ENCODE measurements at places on chromosomes 3 and 15.

DNA sequence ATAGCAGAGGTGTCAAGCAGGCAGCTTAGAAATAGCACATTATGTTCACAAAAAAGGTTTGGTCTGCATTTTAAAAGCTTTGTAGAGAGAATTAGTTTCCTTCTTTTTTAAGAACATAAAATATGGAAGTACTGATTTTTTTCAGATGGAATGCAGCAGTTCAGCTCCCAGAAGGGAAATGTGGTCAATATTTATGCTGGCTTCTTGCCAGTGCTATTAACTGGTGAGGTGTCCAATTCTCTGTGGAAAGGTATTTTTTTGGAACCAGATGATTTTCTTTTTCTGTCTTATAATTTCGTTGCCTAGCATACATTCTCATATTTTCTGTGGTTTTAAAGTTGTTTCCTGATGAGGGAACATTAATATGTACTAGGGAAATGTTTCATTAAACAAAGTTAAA lies 211.4 kb upstream of the ZNF385D start:
- no peak for DNase-seq

- DNase-seq = no peak
These were observed 36.2 kb upstream of the SLC6A6 start for GRCh38 chr3:14366248-14366647.

DNA sequence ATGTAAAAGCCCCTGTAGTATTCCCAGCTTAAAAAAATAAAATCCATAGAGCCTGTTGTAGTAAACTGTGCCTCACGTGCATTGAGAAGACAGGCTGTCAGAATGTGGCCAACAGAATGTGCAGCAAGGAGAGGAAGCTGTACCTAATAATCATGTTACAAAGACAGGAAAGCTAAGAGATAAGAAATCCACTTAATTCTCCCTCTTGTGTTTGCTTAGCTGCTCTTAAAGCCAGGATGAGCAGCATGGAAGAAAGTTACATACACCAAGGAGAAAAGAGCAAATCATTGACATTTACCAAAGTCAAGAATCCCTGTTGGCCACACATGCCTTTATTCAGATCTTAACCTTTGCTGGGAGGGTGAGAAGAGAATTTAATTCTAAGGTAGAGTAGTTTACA lies 85.9 kb downstream of the TNIK start:
- DNase-seq = no peak

DNA sequence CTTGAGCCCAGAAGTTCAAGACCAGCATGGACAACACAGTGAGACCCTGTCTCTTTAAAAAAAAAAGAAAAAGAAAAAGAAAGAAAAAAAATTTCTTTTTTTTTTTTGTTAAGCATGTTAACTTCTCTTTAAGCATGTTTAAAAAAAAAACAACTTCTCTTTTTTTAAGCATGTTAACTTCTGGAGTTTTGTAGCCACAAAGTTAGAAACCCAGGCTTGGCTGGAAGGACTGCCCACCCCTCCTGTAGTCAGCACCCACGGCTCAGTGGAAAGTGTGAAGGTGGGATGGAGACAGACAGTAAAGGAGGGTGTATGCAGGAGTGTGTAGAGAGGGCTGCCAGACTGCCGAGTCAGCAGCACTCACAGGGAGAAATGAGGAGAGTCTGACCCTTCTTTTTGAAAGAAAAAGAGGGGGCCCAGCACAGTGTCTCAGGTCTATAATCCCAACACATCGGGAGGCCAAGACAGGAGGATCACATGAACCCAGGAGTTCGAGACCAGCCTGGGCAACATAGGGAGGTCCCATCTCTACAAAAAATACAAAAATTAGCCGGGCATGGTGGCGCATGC lies 33.2 kb downstream of the GOLGA8S start:
- no peak for DNase-seq

DNA sequence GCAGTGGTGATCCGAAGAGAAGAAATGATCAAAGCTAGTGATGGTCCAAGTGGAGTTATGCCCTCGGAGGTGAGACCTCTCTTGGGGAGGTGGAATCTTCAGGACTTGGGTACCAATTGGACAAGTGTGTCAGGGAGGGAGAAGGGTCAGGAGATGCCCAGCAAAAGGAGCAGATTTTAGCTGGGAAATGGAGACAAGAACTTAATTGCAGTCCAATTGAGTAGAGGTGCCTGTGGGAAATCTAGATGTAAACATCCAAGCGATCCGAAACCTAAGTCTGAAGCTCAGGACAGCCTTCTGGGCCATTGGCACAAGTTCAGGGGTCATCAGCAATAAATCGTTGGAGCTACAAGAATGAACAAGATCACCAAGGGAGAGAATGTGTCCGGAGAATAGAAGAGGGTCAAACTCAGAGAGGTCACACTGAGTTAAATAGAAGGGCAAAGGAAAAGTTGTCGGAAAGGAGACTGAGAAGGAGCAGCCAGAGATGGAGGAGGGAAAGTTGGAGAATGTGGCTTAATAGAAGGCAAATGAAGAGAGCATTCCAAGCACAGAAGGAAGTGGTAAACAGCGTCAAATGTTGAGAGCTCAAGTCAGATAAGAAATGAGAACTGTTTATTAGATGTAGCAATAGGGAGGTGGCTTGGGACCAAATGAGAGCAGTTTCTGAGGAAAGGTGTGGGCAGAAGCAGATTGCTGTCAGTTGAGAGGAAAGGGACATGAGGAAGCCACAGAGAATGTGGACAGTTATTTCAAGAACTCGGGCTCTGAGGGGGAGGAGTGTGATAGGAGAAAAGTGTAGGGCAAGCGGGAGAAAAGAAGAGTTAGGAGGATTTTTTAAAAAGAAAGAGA lies 64.2 kb upstream of the FNDC3B start:
- no peak for DNase-seq

DNA sequence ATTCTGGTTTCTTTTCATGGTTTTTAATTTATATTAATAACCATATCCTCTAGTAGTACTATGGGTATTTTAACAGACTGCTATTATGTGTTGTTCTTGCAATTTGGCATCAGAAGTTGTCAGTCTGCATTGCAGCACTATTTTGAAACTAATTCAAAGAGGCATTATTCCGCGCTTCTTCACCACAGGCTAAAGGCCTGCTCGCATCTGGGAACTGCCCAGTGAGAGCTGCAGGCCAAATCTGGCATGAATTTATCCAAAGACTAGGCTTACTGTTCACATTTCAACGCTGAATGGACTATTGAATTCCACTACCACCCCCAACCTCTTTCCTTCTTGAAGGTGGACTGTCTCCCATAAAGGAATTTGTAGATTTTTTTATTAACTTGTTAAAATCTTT lies 310.4 kb upstream of the NR2F2 start:
- DNase-seq = no peak

GRCh38 chr3:65251375-65251774 lies 563.6 kb upstream of the ADAMTS9 start:
- DNase-seq = no peak

GRCh38 chr15:63322541-63322940 lies 45.1 kb downstream of the APH1B start:
- no peak for DNase-seq

GRCh38 chr3:177419904-177420601 lies 222.8 kb upstream of the TBL1XR1 start:
- DNase-seq = no peak

DNA sequence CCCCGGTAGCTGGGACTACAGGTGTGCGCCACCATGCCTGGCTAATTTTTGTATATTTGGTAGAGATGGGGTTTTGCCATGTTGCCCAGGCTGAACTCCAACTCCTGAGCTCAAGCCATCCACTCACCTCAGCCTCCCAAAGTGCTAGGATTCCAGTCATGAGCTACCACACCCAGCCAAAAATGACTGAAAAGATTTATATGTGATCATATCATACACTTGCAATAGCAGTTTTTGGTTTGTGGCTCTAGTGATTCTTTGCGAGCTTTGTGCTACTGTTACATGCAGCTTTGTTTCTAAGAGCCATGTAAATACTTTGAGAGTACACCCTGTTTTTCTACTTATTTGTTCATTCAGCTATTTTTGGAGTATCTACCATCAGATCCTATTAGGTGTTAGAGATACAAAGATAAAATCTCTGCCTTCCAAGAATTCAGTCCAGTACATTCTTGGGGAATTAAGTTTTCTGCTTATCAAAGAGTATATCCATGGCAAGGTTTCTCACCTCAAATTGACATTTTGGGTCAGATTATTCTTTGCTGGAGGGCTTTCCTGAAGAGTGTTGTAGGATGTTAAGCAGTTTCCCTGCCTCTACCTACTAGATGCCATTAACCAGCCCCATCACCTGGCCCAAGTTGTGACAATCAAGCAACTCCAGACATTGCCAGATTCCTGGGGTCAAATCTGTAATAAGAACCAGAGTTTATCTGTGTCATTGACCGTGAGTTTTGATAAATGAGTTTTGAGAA lies 15.0 kb downstream of the SNAP23 start:
- no peak for DNase-seq
